ENCODE measurements at places on chromosomes 2 and 18.

DNA sequence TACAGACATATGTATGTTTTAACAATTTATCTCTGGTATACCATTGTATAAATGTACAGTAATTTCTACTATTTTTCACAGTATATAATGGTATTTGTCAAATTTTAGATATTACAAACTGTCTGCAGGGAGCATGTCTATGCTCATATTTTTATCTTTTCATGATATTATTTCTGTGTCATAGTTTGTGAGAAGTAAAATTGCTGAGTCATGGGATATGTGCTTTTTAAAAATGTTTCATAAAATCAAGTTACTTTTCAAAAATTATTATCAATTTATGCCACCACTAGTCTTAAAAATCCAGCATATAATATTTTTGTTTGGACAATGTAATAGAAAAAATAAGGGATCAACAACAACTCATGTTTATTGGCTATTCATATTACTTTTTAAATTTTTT is 9.1 kb upstream of the ZNF804A start:
- no peak for DNase-seq

DNA sequence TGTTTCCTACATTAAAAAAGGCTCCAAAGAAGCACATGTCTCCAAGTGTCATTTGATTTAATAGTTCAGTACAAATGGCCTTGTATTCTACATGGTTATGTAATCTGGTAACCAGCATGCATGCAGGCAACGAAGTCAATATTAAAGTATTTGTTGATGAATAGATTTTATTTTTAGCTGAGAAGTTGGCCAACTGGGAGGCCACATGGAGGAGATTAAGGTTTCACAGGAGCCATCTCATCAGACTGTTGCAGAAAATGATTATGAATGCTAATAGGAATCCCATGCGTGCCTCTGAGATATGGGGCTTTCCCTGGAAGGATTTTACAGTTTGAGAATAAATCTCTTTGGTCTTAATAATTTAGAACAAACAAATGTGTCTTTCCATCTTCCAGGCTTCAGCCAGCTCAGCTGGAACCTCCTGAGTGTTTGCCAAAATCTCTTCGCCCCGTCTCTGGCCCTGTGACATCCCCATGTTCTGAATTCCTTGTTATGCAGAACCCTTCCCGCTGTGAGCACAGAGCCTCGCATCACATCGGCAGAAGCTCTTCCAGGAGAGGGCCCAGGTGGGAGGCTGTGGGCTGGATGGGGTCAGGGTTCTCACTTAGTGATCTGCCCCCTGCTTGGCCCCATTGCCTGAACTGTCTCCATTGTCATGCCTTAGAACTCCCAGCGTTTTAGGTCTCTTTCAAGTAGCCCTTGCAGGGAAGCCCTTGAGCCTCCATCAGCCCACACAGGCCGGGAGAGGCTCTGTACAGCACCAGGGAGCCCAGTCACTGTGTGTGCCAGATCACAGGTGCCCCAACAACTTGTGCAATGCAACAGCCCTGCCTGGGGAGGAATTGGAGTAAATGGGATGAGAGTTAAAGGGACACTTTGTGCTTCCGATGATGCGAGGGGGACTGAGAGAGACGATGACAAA is 190.5 kb upstream of the TWIST2 start:
- DNase-seq = no peak

- no peak for DNase-seq
Measured at GRCh38 chr2:137007938-137008337, 242.6 kb downstream of the THSD7B start.

DNA sequence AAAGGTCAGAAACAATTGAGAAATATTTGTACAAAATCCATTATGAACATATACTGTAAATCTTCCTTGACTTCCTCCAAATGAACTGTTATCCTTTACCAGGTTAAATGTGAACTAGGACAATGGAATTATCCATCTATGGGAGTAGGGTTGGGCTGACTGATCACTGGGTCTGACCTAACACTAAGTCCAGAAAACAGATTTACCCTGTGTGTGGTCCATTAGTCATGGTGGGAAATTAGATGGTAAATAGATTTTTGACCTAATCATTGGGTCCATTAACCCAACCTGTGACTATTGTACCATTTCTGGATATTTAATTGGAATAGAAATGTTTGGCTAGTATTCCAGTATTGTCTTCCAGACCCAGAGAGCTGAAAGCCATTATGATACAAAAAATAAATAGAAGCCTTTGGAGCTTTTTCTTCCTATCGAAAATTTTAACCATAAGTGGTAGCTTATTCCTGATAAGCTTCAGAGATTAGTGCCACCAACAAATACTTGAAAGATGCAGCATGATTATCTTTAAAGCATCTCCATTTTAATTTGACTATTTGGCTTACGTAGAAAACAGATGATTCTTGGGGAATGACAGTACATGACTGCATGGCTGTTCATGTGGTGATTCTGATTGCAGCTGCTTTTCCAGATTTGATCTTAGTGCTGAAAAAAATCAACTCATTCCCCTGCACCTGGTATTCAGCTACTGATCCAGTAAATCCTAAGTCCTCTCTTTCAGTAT is 703.2 kb upstream of the FSHR start:
- DNase-seq = no peak

- no peak for DNase-seq
Measured at GRCh38 chr2:66001538-66001937, 433.4 kb upstream of the MEIS1 start.

DNA sequence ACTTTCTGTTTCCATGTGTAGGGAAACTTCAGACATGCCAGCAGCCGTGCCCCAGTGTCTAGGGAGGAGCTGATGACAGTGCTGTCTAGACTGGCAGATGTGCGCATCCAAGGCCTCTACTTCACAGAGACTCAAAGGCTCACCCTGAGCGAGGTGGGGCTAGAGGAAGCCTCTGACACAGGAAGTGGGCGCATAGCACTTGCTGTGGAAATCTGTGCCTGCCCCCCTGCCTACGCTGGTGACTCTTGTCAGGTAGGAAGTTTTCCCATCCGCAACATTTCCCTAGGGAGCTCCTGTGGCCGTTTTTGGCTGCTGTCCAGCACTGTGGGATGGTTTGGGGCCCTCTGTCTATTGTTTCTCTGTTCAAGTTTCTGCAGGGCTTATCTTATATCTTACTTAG is 143.1 kb upstream of the TTC39C start:
- DNase-seq = peak; percentile 24

DNA sequence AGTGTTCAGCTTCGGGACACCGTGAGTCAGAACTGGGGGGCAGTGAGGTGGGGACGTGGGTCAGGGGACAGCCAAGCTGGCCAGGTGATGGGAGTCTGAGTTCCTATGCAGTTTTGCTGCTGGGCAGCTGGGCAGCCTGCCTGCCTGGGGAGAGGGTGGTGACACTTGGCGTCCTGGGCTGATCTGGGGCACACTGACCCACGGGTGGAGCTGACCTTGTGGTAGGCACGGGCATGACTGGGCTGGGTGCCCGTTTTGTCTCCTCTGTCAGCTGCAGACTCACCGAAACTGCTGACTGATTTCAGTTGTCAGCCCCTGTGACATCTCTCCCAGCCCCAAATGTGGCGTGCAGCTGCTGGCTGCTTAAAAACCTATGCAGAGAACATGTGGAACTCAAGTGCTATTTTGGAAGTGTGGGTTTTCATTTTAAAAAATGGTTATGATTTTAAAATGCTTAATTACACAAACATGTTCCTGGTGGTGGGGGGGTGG is 32.6 kb upstream of the E2F6 start:
- DNase-seq = peak; percentile 17

DNA sequence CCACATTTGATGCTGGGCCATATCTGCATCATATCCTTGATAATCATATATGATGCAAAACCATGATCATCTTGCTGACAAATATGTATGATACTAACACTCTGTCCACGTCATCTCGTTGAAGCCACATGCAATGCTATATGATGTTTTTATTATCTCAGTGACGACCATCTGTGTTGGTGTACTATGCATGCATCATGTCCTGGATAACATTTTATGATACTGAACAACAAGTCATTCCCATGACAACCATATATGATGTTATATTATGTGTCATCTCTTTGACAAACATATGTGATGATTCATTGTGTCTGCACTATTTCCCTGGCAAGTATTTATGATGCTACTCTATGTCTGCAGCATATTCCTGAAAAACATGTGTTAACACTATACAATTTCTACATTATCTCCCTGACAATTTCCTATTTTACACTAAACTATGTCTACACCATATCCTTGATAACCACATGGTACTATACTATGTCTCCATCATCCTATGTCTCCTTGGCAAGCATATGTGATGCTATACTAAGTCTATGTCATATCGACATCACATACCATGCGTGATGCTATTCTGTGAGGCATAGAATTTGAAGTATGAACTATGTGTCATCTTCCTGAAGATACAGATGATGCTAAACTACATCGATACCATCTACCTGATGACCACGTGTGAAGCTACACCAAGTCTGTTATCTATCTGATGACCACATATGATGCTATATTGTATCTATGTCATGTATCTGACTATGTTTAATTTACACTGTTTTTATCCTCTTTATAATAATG is 37.0 kb downstream of the DAW1 start:
- no peak for DNase-seq

- no peak for DNase-seq
Measured at GRCh38 chr2:127614246-127614645, 31.7 kb upstream of the GPR17 start.

DNA sequence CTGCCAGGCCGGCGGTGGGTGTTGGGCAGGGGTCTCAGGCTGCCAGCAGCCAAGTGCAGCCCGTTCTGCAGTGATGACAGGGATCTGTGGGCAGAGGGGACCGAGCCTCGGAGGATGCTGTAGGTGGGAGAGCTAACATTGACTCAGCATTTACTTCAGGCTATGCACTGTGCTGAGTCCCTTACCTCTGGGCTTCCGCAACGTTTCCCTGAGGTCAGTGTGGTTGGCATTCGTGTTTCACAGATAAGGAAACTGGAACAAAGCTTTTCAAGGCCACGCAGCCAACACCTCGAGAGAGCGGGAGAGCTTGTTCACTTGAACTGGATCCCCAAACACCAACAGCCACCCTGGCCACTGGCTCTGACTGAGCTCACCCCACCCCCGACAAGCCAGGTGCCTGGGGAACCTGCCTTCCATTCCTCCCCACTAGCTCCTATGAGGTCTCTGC is 839 bp upstream of the GPR148 start:
- no peak for DNase-seq

DNA sequence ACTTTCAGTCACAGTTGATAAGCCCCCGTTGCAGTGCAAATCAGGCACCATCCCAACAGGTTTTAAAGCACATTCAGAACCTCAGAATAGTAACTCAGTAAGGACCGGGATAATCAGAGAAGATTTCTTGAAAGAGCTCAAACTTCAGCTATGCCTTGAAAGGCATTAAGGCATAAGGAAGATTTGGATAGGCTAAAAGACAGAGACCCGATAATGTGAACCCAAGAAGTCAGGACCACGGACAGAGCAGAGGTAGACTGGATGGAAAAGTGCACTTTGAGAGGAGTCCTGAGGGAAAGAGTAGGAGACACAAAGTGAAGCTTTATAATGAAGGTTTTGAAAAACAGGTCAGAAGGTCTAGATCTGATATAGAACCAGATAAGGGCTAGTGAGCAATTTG is 36.9 kb upstream of the KLF7 start:
- peak; percentile 77 for DNase-seq

DNA sequence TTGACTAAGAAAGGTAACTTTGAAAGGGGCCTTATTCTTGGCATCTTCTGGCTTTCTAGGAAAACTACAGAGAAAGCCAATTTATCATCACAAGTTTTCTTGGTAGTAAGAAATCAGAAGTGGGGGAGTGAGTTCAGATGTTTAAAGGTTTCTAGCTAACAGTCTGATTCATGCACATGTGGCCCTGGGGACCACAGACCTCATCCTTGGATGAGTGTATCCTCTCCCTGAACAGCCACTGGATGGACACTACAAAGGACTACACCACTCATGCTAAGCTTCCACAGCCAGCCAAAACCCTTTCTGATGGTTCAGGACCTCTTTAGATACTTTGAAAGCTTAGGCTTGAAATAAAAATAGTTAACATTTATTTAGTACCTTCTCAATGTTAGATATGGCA is 218.3 kb upstream of the STK17B start:
- no peak for DNase-seq

- DNase-seq = no peak
Measured at GRCh38 chr2:188475945-188476344, 184.3 kb downstream of the GULP1 start.

- no peak for DNase-seq
Measured at GRCh38 chr2:234548695-234549420, 52.0 kb upstream of the ARL4C start.

GRCh38 chr18:36513556-36513955 is 216.0 kb downstream of the FHOD3 start:
- no peak for DNase-seq

GRCh38 chr2:38290332-38290731 is 86.7 kb downstream of the ATL2 start:
- no peak for DNase-seq

DNA sequence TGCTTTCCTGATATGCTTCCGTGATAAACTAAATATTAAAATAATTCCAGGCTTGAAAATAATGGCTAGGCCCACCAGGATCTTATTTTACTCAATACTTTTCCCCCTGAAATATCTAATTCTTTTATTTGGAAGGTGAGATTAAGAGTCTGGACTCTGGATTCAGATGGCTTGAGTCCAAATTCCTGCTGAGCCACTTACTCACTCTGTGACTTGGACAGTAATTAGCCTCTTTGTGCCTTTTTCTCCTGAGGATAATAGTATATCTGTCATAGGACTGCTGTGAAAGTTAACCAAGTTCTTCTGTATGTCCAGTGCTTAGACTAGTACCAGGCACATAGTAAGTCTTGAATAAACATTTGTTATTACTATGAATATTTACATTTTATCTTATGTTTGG is 127.3 kb upstream of the ERBB4 start:
- no peak for DNase-seq

DNA sequence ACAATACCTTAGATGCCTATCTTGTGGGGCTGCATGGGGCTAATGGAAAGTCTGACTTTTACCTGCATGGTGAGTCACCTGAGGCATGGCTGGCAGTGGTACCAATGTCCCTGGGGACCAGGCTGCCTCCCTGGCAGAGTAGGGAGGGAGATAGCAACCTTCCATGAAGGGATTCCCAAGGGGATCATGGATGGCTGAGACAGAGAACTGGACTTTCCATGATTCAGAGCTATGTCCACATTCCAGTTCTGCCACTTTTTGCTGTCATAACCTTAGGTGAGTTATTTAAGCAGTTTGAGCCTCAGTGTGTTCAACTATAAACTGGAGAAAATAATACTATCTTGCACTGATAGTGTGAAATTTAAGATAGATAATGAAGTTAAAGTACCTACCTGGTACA is 178.6 kb downstream of the SETBP1 start:
- no peak for DNase-seq

DNA sequence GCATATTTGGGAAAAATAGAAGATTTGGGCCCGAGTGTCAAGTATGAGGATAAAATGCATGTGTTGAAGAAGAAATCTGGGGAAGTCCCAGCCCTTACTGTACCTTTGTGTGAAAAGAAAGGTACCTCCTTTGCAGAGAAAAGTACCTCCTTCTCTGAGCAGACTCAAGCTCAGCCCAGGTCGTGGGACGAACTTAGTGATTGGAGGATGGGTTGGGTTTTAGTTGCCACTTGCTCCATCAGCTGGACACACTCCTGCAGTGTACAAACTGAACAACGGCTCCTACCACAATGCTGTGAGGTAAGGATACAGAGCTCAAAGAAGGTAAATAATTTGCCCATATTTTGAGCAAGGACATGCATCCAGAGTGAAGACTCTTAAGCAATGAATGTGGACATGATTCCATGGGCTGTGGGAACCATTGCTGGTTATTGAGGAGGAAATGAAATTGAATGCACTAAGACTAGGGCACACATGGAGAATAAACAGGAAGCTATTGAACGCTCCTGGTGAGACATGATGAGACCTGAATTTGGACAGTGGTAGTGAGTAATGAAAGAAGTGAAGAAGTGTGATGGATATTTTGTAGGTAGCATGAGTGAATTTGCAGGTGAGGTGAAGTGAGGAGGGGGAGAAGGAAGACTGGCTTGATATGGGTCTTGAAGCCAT is 49.8 kb upstream of the IL1RL1 start:
- DNase-seq = no peak

Data from nephron progenitor cell (in vitro differentiated cells).